Stimulated activated CD8-positive, alpha-beta memory T cell treated with anti-CD3 and anti-CD28 coated beads, Interleukin-15, amount 100 ng/mL, for 4 hours (primary cell): ENCODE measurements at places on chromosomes 11 and 22.
A peak's percentile ranks its signal among the peaks of the same experiment; 100 is the strongest.

- no peak for DNase-seq
These were observed 30.7 kb downstream of the PRR5L start for GRCh38 chr11:36326524-36327419.

GRCh38 chr11:120332822-120333716 lies 3.1 kb upstream of the ARHGEF12 start:
- no peak for DNase-seq

GRCh38 chr11:108584973-108585372 lies 8.6 kb downstream of the EXPH5 start:
- no peak for DNase-seq

GRCh38 chr11:78927511-78927910 lies 352.8 kb upstream of the NARS2 start:
- DNase-seq, result no peak

DNA sequence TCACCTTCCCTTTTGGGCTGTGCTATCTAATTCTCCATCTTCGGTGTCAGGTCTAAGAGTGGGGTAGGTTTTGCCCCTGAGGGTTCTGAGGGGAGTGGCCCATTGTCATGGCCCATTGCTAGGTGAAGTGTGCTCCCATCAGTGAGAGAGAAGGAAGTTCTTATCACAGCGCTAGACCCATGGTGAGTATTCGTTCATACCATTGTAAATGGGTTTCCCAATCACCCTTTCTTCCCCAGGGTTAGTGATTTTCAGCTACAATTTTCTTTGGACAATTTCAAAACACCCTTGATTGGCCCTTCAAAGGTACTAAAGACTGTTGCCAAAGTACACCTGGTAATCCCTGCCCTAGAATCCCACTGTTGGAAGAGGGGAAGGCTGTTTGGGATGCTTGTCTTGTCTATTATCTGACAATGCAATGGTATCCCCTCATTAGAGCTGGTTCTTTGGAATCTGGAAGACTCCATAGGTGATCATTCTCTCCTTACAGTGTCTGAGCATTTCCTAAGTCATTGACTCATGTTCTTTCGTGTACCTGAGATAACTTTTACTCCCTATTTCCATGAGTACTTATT lies 20.2 kb downstream of the MPEG1 start:
- DNase-seq, result no peak

DNA sequence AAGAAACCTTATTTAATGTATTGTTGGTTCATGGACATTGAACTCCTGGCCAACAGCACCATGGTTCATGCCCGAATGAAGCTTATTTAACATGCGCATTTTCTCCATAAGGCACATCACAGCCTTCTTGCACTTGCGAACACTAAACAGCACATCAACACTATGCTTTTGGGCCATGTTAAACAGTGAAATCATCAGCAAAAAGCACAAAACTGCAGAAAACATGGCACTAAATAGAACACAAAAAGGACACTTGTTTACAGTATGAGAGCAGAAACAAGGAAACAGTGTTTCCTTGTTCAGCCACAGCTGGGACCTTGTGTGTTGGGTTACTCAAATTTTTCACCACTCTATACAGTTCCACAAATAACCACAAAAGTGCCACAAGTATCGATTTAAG lies 122.3 kb downstream of the MSANTD4 start:
- no peak for DNase-seq

DNA sequence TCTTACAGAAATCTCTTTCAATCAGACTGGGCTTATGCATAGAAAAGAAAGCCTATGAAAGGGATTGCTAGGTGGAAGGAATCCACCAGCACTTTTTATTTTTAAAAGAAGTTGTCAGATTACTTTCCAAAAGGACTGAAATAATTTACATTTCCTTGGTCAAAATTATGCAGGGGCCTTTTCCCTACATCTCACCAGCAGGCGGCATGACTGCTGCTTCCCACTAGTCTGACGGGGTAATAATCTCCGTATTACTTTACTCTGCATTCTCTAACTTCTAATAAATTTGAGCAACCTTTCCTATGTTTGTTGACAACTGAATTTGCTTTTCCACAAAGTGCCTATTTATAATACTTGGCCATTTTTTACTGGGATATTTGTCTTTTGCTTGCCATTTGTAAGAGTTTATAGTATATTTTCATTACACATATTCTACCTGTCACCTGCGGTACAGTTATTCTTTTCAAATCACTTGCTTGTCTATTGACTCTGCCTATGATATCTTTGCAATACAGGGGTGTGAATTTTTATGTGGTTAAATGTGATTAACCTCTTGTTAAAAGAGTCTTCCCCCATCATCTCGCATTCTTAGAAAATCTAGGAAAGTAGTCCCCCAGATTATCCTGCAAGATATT lies 51.9 kb upstream of the USP47 start:
- DNase-seq, result no peak

GRCh38 chr11:47470671-47471070 lies 21.7 kb upstream of the RAPSN start:
- no peak for DNase-seq

DNA sequence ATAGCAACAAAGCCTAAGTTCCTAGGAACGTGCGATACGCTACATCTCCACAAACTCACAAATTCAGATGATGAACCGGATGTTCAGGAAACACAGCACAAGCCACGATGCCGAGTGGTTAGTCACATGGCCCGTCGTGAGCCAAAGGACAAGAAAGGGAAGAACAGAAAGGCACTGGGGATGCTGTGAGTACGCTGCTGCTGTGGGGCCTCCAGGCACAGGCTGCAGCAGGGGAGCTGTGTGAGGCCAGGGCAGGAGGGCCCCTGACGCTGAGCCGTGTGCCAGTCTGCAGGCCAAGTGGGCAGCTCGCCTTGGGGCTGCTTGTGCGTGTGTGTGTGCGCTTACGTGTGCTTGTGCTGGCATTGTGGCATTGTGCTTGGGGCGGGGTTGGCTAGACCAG lies 89.4 kb downstream of the CTTN start:
- no peak for DNase-seq

DNA sequence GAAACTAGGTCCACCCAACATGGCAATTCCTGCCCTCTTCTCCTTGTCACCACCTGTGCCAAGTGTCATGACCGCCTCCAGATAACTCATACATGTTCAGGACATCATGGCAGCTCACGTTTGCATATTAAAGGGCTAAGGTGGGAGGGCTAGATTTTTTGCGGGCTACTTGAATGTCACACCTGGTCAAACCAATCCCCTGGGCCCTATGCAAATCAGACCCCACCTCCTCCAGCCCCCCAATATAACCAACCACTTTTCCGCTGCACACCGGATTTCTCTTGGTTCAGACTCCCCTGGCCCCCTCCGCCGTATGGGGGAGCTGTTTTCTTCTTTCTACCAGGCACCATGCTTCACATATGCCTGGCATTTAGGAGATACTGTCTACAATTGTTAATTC lies 12.6 kb downstream of the UPB1 start:
- DNase-seq, result no peak

- no peak for DNase-seq
These were observed 23.4 kb downstream of the SLN start for GRCh38 chr11:107688322-107688918.

DNA sequence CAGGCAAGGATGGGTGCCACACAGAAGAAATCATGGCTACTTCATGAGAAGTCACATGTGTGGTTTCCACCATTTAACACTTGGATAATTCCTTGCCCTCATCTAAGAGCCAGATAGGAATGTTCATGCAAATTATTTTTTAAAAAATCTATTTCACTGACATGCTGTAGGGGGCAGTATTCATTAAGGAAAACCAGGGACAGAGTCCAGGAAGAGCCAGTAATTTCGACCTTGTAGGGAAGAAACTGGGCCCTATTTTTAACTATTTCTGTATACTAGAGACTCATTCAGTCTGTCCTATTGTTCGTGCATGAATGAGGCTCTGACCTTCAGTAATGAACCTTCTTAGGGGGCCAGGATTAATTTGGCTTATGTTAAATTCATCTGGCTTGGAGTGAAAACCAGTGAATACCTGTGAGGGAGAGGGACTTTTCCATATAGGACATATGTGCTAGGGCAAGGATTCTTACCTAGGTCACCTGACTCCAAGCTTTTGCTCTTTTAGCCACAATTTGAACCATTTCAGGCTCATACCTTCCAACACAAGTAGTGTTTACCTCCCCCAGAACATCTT lies 192.7 kb downstream of the NAV2 start:
- DNase-seq, result no peak

- DNase-seq, result no peak
These were observed 39.3 kb downstream of the MYEOV start for GRCh38 chr11:69333149-69333710.

- DNase-seq, result no peak
These were observed 1.6 kb downstream of the IPO7 start for GRCh38 chr11:9386086-9386485.

GRCh38 chr11:34427186-34427805 lies 11.4 kb upstream of the CAT start:
- no peak for DNase-seq

DNA sequence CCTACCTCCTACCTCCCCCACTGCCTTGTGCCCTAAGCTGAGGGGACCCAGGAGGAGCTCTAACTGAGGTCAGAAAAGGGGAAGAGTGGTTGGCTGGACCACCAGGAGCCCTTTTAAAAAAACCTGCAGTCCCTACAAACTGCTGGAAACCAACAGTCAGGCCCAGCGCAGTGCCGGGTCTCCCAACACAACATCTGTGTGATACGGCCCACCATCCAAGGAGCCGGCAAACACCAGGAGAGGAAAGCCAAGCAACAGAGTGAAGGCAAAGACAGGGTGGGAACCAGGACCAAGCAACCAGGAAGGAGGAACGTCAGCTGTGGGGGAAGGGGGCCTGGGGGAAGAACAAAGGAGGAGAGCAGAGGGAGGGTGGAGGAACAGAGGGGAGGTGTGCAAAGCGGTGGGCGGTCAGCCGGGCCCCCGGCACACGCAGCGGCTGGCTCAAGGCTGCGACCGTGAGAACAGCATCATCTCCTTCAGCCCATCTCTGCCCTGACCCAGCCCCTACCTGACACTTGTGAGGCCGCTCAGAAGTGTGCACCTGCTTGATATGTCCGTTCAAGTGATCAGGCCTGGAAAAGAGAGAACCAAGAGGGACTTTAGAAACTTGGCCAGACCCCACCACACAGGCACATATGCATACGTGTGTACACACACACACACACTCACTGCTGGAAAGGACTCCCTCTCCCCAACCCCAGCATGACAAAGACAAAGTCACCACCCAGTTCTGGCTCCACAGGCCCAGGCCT lies 3.6 kb downstream of the PATZ1 start:
- DNase-seq, result no peak

- DNase-seq, result no peak
These were observed 16.4 kb downstream of the MYEOV start for GRCh38 chr11:69310351-69310750.

- DNase-seq, result no peak
These were observed 11.1 kb downstream of the KCNJ4 start for GRCh38 chr22:38443628-38444521.

GRCh38 chr11:57903441-57904123 lies 120.1 kb upstream of the OR9Q1 start:
- DNase-seq, result peak; percentile 14

DNA sequence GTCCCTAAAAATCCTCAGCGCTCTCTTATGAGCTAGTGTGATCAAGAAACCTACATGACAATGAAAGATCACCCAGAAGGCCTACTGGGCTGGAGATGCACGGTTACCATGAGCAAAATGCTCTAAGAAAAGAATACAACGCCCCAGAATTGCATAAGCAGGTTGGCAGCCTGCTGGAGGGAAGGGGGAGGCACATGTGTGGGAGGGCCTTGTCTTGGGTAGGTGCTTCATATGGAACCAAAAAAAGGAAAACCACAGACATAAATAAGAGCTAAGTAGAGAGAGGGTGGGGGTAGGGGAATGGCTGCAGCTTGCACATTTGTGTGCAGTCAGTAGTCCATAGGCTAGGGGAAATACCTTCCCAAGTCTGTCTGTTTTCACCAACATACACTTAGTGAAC lies 2.8 kb downstream of the SIAE start:
- no peak for DNase-seq

DNA sequence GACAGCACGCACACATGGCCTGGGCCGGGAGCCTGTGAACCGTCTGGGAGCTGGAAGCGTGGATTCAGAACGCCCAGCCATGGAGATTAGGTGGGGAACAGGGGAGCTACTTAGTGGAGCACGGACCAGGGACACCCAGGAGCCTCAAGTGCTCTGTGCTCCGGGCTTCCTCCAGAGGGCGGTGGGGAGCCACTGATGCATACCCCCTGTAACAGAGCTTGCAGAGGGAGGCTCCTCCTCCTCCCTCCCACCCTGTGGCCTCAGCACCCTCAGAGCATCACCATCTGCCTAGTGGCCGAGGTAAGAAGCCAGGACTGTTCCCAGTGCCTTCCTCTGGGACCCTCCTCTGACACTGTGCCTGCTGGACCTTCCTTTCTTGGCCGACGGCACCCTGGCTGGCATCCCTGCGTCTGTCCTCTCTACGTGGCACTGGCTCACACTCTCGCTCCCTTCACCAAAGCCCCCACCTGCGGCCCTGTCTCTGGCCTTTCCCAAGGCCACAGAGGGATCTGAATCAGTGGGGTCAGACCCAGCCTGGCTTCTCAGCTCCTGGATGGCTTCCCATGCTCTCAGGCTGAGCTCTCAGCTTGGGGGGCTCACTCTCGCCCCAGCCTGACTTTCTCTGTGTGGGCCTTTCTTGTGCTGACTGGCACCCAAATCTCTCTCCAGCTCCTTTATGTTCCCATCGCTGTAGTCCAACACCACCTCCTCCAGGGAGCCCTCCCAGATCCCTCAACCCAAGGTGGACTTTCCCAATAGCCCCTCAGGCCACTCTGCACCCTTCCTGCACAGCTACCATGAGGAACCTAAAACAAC lies 780.9 kb downstream of the BRD1 start:
- DNase-seq, result no peak

DNA sequence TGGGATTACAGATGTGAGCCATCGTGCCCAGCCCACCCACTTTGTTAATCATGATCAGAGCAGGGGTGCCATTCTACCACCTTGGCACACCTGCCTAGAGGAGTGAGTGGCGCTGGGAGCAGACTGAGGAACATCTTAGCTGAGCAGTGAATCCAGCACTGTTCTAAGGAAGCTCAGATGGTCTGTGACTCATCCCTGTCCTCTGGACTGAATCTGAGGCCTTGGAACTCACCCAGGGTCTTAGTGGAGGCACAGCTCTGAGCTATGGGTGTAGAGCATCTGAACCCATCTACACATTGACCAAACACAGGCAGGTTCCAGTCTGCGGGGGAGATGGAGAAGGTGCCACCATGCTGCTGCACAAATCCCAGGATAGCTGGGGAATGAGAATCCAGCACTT lies 14.9 kb downstream of the PGAP2 start:
- DNase-seq, result no peak

DNA sequence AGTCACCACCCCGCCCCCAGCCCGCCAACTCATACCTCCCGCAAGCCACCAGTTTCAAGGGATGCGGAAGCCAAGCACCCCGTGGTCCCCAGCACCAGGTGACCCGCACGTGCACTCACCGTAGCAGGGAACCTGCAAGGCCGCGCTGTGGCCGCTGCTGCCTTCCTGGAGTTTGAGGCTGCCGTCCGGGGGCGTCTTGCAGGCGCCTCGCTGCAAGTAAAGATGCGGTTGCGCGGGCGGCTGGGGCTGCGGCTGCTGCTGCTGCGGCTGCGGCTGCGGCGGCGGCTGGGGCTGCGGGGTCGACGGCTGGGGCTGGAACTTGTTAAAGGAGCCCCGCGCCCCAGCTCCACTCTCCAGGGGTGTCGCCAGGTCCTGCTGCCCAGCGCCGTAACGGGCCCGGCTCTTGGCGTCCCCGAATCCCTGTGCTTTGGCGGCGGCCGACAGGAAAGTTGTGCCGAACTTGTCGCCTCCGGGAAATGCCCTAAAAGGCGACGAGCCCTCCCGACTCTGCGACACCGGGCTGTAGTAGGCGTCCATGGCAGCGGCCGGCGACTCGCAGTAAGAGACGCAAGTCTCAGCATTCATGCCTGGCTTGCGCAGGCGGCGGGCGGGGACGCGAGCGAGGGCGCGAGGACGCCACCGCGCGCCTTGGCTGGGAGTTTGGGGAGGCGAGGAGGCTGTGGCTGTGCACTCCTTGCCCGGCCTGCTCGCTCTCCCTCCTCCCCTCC lies at the start of gene ALX4:
Gene ALX4 (minus strand): TSS at position 662 of the 728 bp plus-strand sequence. CDS start 77 bp downstream, at position 585.
- DNase-seq, result no peak
